ENCODE measurements at places on chromosomes 4 and X. TPM values are rescaled to one million over a fixed set of nuclear protein-coding genes. Genes with fewer than 3 reads are reported as not detected.

DNA sequence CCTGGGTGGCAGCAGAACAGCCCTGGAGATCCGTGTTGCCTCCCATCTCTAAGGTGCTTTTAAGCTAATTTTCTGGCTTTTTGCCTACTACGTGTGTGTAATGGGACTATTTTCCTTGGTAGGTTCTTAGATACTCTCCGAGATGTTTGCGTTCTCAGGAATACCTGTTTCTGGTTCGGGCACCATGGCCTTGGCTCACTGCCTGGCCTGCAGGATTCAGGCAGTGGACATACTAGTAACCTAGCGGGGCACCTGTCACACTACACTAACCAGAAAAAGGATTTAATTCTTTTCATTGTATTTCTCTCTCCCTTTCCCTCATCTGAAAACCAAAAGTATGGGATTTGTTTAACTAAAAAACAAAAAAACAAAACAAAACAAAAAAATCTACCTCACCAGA lies 29.2 kb downstream of the FHIP1A start:
- no peak for DNase-seq

GRCh38 chr4:105210916-105211315 lies 64.2 kb downstream of the TET2 start:
- no peak for DNase-seq

GRCh38 chr4:180636696-180637404 lies 1606.4 kb upstream of the TENM3 start:
- DNase-seq = no peak

DNA sequence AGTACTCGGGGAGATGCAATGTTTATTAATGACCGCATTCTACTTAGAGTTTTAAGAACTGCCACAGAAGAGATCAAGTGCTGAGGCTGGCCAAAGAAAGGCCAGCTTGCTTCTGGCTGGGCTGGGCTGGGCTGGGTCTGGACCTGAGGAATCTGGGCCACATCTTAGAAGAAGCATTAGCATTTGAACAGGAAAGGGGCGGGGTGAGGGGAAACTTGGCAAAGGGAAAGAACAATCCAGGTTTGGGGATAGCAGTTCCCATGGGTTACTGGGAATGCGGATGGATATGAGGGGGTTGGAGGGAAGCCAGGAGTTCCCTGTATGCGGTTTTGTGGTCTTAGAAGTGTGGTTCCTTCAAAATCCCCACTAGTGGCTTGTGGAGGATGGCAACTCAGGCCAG lies 83.3 kb downstream of the CLDN34 start:
- no peak for DNase-seq

Gene MTMR8
- 1.5 TPM for total RNA-seq

All from heart left ventricle (tissue), 16 donors.